ENCODE measurements at places on chromosomes 7 and 10.

- DNase-seq: no peak
Observed at GRCh38 chr7:55381696-55382095, 16.6 kb downstream of the LANCL2 start.

- no peak for DNase-seq
Observed at GRCh38 chr7:55326081-55326835, 38.9 kb upstream of the LANCL2 start.

GRCh38 chr10:5742116-5742515 lies 57.5 kb downstream of the TASOR2 start:
- DNase-seq: no peak

GRCh38 chr7:27901028-27901760 lies 161.2 kb downstream of the TAX1BP1 start:
- peak; percentile 69 for DNase-seq

DNA sequence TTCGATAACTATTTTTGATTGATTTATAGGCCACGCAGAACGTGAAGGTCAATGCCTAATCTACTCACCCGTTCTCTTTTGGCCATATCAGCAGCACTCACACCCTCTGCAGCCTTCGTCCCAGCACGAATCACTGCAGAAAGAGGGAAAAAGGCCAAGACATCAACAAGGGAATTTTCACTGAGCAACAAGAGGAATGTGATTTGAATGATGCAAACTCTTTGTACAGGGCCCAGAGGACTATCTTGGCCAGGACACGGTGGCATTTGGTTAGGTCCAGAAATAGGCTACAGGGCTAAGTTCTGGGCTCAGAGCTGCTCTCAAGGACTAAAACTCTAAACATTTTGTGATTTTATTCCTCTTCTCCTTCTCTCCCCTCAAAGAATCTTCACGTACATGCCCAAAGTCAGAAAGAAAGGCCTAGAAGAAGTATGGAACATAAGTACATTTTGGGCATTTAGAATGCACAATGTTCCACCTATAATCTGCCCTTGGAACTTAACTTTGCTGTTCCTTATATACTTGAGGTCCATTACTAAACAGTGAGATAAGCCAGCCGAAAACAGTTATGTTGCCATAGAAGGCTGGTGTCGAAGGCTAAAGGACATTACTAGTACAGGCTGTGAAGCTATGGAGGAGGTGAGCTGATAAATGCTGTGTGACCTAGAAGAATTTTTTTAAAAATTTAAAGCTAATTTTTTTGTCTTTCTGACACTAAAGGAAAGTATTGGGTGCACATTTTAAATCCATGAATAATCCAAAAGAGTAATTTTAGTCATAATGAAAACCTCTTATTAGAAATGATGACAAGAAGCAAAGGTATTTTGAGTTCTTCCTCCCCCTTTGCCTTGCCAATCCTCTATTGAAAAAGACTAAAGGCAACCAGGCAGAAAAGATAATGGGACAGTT lies 20.0 kb downstream of the RBM28 start:
- no peak for DNase-seq

DNA sequence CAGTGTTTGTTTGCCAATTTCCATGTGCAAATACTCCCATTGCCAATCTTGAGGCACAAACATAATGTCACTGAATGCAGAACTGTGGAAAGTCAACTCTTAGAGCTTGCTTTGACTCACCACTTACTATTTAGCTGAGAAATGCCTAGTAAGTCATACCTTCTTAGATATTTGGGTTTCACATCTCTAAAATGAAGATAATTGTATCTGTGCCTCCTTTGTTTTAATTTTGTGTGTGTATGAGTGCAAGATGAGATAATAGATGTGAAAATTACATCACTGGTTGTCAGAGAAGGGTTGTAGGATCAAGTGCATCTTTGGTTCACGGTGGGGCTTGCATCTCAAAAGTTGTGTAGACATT lies 407.5 kb downstream of the INHBA start:
- DNase-seq: no peak

- no peak for DNase-seq
Observed at GRCh38 chr10:28254290-28254985, 48.4 kb downstream of the MPP7 start.

GRCh38 chr7:35624299-35625186 lies 70.4 kb downstream of the HERPUD2 start:
- peak; percentile 49 for DNase-seq

Measured in GM12865 (cell line).